ENCODE measurements at places on chromosomes 4 and X.

DNA sequence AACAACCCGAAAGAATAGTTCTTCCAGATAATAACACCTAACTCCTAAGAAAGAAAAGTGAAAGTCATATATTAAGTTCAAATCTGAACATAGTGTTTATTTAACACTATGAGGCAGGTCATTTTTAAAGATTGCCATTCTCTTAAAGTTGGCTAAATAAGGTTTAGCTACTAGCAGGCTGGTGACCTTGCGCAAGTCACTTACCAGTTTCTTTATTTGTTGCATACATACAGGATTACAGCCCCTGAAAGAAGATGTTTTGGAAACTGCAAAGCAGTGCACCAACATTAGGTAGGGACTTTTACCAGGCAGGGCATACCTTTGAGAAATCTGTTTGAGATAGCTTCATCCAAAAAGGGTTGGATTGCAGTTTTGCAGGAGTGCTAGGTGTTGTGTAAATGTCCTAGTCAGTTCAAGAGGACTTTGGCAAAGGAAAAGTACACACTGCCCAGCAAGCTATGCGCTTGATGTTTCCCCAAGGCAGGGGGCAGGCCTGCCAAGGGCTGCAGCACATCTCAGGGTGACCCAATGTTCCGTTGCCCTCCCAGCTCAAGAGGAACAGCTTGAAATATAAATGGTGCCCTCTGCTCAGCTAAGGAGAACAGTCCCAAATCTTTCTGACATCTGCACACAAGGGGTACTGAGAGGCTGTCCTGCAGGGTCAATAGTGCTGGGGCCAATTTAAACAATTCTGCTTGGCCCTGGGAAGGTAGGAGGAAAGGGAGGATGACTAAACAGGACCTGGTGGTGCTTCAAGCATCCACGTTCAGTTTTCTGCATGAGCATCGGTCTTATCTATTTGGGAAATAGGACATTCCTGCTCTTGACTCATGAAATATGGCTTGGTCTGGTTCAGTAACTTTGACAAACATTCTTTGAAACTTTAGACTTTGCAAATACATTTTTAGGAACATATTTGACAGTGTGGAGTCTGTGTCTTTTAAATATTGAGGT lies 130.8 kb downstream of the COL4A6 start:
- DNase-seq: no peak

- DNase-seq: no peak
Observed at GRCh38 chr4:8892556-8893226, 21.1 kb upstream of the HMX1 start.

GRCh38 chr4:48102303-48102702 lies 31.7 kb downstream of the TXK start:
- DNase-seq: no peak

- no peak for DNase-seq
Observed at GRCh38 chrX:35842674-35843073, 44.5 kb downstream of the MAGEB16 start.

- no peak for DNase-seq
Observed at GRCh38 chr4:52959541-52959940, 97.4 kb downstream of the RASL11B start.

- DNase-seq: no peak
Observed at GRCh38 chr4:103996637-103997036, 276.9 kb upstream of the TACR3 start.

- DNase-seq: no peak
Observed at GRCh38 chr4:82005158-82005557, 368.6 kb downstream of the HNRNPD start.

GRCh38 chr4:43680421-43680820 lies 768.2 kb downstream of the KCTD8 start:
- DNase-seq: no peak

DNA sequence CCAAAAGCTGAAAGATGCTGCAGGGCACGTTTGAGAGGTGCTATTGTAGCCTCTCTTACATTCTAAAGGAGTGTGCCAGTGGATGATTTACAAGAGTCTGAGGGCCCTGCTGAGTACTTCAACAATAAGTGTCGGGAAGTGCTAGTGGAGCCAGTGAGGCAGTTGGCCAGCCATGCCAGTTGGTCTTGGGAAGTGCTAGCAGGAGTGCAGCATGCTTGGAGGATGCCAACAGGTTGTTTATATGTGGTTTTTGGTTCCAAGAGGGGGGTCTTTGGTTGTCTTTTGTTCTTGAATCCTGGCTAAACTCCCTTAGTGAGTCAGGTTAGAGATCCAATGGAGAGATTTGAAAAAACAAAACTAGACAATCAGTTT lies 335.3 kb downstream of the PABPC4L start:
- no peak for DNase-seq

GRCh38 chr4:15239866-15240265 lies 188.0 kb upstream of the C1QTNF7 start:
- no peak for DNase-seq

- no peak for DNase-seq
Observed at GRCh38 chr4:159010563-159011260, 92.2 kb upstream of the RAPGEF2 start.

- peak; percentile 67 for DNase-seq
Observed at GRCh38 chrX:155086202-155086840, 15.0 kb downstream of the BRCC3 start.

GRCh38 chr4:132101526-132101925 lies 1047.6 kb upstream of the PCDH10 start:
- DNase-seq: no peak

DNA sequence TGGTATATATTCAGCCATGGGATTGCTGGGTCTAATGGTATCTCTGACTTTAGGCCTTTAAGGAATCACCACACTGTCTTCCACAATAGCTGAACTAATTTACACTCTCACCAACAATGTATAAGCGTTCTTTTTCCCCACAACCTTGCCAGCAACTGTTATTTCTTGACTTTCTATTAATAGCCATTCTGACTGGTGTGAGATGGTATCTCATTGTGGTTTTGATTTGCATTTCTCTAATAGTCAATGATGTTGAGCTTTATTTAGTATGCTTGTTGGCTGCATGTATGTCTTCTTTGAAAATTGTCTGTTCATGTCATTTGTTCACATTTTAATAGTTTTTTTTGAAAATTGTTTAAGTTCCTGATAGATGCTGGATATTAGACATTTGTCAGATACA lies 235.2 kb downstream of the HEPH start:
- no peak for DNase-seq

DNA sequence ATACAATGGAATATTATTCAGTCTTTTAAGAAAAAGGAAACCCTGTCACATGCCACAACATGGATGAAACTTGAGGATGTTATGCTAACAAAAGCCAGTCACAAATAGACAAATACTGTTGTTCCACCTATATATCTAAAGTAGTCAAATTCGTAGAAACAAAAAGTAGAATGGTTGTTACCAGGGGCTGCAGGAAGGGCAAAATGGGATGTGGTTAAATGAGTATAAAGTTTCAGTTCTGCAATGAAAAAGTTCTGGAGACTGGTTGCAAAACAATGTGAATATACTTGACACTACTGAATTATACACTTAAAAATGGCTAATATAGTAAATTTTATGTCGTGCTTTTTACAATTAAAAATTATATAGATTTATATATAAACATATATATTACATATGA lies 12.2 kb downstream of the SPOCK3 start:
- DNase-seq: no peak

DNA sequence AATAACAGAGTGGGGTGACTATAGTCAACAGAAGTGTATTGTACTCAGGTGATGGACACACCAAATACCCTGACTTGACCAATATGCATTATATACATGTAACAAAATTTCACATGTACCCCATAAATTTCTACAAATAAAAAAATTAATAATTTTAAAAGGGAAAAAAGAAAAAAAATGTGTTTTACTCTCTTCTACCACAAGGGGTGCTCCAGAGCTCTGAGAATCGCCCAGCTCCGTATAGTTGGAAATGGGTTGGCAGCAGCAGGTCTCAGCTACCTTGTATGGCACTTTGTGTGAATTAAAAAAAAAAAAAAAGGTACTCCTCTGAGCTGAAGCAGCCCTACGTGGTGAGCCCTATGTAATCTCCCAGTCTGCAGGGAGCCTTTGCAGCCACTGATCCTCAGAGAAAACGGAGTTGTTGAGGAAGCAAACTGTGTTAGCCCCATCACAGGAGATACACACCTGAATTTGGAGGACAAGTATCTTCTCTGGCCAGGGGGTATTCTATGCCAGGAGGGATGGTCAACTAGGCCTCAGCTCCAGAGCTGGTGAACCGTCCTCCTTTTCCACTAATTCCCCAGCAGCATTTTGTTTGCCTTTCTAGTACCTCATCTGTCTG lies 17.2 kb upstream of the POLA1 start:
- peak; percentile 6 for DNase-seq

- no peak for DNase-seq
Observed at GRCh38 chrX:15468036-15468435, 25.1 kb downstream of the PIR start.

GRCh38 chr4:87377816-87378215 lies 13.2 kb downstream of the HSD17B11 start:
- no peak for DNase-seq

GRCh38 chr4:86432559-86433134 lies 72.8 kb upstream of the MAPK10 start:
- DNase-seq: no peak

- DNase-seq: no peak
Observed at GRCh38 chr4:184824776-184825084, 1.0 kb downstream of the ACSL1 start.

- DNase-seq: no peak
Observed at GRCh38 chr4:22670956-22671355, 21.8 kb upstream of the GBA3 start.

DNA sequence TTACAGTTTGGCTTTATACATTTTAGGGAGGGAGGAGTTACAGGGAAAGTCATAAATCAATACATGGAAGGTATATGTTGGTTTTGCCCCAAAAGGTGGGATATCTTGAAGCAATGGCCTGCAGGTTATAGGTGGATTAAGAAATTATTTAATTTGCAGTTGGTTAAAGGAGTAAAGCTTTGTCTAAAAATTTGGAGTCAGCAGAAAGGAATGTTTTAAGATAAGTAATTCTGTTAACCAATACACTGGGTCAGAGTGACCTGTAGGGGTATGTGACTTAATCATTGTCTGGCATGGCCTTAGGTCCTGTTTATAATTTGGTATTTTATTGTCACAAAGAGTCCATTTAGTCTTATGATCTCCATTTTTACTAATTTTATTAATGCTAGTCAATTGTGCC lies 115.0 kb downstream of the AGTR2 start:
- DNase-seq: no peak

- no peak for DNase-seq
Observed at GRCh38 chr4:56288663-56289062, 98.6 kb downstream of the AASDH start.

DNA sequence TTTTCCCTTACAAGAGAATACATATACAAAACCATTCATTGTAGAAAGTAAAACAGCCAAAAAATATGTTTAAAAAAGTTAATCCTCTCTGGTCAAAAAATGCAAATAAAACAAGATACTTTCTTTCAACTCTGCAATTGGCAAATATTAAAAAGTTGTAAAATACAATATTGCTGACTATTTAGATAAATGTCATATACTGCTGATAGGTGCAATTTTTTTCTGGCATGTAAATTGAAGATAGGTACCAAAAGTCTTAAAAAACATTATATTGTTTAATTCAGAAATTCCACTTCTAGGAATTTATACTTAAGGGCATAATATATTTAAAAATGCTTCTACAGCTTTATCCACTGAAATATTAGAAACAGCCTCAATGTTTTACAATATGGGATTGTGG lies 66.4 kb upstream of the TLL1 start:
- DNase-seq: no peak

DNA sequence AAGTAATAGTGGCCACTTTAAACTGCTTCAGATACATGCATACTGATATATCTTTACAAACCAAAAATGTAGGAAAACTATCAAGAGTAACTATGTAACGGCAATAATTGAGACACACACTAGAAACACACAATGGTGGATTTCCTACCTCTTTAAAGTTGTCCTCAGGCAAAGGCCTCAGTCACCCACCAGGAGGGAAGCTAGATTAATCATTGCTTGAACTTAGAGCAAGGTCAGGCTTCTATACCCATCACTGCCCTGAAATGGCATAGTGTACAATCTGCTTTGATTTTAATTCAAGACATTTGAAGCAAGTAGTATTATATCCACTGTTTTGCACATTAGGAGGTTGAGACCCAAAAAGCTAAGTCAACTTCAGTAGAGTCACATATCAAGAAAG lies 110.9 kb downstream of the AREG start:
- no peak for DNase-seq

GRCh38 chr4:150217192-150217591 lies 138.9 kb downstream of the DCLK2 start:
- no peak for DNase-seq

- no peak for DNase-seq
Observed at GRCh38 chr4:145276050-145276449, 95.7 kb upstream of the OTUD4 start.

GRCh38 chrX:51047950-51048349 lies 137.4 kb downstream of the BMP15 start:
- DNase-seq: no peak

- DNase-seq: no peak
Observed at GRCh38 chr4:40548256-40548655, 81.4 kb downstream of the RBM47 start.

DNA sequence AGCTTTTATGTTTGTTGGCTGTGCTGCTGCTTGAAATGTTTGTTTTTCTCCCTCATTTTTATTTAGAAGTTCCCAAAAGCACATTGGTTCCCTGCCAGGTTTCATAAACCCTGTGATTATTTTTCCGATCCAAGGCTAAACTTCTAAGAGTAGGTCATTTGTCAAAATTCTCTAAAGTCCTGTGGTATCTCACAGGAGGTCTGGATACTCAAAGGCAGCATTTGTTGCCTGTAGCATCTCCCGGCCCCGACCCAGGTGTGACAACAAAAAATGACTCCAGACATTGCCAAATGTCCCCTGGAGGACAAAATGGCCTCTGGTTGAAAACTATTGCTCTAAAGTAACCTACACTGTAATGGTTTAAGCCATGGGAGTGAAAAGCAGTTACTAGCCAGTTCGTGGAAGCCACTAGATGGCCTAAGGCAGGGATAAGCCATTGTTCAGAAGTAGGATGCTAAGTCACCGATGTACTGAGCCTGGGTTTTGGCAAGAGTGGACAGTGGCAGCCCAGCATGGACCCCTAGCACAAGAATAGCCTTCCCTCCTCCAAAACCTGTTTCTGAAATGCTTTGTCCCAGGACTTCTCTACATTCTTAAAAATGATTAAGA lies 256.1 kb downstream of the THOC2 start:
- DNase-seq: no peak

DNA sequence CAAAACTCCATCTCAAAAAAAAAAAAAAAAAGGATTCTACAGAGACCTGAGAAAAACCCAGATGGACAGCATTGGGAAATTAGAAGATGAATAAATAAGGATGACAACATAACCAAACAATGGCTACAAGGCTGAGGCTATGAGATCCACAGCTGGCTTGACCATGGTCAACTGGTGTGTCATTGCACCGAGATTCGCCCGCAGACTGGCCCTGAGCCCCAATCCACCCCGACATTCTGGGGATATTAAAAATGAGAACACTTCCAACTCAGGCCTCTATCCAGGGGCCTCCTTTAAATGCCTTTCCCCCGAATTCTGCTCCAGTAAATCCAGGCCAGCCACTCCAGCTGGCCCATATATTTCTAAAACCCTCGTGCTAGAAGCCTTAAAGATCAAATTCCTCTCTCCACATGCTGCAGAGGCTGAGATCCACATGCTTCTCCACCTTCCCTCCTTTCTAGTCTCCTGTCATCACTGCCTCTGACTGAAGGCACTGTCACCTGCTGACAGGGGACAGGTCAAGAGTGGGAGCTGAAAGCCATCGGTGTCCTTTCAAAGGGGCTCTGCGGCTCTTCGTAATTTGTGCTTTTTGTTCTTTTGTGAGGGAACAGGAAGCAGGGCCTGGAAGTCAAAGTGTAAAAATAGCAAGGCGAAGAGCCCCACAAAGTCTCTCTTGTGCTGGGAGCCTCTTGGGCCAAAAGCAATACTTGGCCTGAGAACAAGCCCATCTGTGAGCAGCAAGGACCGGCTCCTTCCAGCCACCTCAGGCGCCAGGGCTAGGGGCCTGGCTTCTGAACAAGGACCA lies 203.7 kb downstream of the NSUN7 start:
- DNase-seq: no peak

Data from naive thymus-derived CD8-positive, alpha-beta T cell (primary cell).